ENCODE measurements at places on chromosomes 16 and 17. TPM values are rescaled to one million over a fixed set of nuclear protein-coding genes. Genes with fewer than 3 reads are reported as not detected.

DNA sequence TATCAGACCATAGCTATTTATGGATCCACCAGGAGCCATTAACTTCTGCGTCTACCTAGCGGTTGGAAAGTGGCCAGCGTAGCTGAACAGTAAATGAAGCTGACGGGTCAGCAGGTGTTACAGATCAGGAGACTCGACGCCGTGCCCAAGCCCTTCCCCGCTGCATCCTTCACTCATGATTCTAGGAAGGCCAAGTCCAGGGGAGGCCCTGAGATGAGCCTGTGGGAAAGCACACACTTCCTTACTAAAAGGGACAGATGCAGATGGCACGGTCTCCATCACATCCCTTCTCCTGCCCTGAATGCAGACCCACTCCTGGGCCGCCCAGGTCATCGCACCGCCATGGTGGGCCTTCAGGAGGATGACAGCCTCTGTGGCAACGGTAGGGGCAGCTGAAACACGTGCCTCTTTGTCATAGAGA is 67.7 kb upstream of the DNAH17 start:
- no peak for DNase-seq

DNA sequence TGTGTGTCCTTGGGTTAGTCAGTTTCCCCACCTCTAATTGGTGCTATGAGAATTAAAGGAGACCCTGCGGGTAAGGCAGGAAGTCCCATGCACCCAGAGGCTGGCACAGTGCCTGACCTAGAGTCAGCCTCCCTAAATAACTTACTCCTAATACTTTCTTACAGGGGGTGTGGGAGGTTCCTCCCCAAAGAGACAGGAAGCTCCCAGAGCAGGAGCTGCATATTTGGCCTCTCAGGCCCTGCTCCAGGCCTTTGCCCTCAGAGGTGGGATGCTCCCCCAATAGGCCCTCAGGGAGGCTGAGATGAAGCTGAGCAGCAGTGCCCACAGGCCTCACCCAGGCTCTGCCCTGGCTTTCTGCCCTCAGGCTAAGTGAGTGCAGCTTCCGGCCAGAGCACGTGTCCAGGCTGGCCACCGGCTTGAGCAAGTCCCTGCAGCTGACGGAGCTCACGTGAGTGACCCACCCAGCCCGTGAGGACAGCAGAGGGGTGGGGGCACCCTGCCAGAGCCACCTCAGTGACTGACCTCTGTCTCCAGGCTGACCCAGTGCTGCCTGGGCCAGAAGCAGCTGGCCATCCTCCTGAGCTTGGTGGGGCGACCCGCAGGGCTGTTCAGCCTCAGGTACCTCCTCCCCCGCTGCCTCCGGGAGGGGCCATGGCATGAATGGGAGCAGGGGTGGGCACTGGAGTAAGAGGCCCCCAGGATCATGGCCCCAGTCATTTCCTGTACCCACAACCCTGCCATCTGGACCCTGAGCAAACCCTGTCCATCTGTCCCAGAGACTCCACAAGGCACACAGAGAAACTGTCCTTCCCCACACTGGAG is 31.1 kb upstream of the CPNE2 start:
- DNase-seq = peak; percentile 62

DNA sequence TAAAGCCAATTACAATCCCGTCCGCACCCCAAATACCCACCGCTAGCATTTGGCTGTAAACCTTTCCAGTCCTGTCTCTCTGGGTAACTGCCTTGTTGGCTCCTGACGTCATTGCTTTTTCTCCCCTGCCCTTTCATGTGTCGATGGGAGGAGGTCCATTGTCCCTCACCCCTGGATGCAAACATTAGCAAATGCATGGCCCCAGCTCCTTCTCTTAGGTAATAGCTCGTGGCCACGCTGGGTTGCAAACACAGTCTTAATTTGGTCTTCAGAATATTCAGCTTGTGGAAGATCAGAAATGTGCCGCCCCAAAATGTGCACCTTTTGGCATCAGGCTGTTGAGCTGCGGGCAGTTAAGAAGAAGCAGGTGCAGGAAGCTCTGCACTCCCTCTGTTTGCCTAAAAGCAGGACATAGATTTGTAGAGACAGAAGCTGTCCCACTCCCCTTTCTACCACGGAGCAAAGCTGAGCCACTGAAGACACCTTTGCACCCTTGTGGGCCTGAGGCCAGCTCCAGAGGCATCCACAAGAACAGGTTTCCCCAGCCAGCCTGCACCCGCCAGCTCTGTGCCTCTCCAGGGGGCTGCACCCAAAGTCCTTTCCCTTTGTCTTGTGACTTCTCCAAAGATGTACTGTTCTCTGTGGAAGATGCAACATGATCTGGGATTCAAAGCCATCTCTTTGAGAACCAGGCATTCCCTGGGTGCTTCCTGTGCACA is 127.3 kb downstream of the MGAT5B start:
- DNase-seq = no peak

- no peak for DNase-seq
These were observed 4.1 kb downstream of the CYLD start for GRCh38 chr16:50745940-50746339.

- no peak for DNase-seq
These were observed 34.5 kb downstream of the NACA2 start for GRCh38 chr17:61556224-61557188.

GRCh38 chr17:16471295-16471694 is 20.7 kb downstream of the LRRC75A start:
- DNase-seq = peak; percentile 38

- peak; percentile 0 for DNase-seq
These were observed 24.3 kb upstream of the RFFL start for GRCh38 chr17:35087731-35088355.

CALB2 gene
- 1.6 TPM for polyA plus RNA-seq
